ENCODE measurements at places on chromosomes 7 and 10.

DNA sequence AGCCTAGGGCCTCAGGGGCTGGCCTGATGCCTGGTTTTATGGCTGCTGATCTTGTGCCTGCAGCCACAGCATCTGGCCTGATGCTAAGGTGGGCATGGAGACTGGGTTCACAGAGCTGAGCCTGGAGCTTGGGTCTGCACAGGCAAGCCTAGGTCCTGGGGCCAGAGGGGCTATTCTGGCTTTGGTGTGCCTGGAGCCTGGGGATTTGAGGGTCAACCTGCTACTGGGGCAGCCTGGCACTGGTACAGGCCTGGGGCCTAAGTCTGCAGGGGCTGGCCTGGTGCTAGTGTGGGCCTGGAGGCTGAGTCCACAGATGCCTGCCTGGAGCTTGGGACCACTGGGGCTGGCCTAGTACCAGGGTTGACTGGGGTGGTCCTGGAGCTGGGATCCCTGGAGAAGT, 481.8 kb upstream of the GHITM start:
- DNase-seq = no peak

DNA sequence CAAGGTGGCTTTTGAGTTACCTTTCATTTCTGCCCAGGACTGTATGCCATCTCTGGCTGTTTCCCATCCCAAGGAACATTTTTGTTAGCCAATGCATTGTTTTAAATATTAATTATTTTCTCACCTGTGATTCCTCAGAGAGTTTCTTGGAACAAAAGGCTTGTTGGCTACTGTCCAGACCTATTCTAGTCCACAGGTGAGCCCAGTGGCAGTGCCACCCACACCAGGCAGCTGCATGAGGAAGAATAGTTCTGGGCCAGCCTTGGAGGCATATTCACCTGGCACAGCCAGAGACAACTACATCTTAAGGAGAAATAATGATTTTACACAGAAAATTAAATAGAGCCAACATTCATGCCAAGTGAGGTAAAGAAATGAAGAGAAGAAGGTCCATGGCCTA, 123.9 kb downstream of the C1GALT1 start:
- no peak for DNase-seq

- DNase-seq = no peak
These were observed 21.8 kb downstream of the STMP1 start for GRCh38 chr7:135684136-135684535.

- DNase-seq = no peak
These were observed 1.2 kb downstream of the UPP1 start for GRCh38 chr7:48090095-48090805.

DNA sequence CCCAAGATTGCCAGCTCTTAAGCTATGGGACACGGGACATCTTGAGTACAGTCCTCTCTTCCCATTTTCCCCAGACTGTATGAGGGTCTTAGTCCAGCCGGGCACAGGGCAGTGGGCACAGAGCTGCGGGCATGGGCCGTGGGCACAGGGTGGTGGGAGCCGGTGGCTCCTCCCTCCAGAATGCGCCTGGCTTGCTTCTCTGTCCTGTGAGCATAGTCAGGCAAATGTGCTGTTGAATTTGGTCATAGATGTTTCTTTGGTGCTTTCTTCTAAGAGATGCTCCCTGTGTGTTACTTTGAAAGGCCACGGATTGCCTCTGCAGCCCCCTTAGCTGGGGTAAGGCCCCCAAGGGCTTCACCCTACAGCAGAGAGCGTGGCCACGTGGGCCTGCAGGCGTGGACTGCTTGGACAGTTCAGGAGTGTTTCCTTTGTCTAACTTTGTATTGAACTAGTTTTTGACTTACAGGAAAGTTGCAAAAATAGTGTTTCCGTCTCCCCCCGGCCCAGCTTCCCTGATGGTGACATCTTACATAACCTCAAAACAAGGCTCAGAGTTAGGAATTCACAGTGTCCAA, 24.7 kb downstream of the LRRC27 start:
- DNase-seq = no peak

DNA sequence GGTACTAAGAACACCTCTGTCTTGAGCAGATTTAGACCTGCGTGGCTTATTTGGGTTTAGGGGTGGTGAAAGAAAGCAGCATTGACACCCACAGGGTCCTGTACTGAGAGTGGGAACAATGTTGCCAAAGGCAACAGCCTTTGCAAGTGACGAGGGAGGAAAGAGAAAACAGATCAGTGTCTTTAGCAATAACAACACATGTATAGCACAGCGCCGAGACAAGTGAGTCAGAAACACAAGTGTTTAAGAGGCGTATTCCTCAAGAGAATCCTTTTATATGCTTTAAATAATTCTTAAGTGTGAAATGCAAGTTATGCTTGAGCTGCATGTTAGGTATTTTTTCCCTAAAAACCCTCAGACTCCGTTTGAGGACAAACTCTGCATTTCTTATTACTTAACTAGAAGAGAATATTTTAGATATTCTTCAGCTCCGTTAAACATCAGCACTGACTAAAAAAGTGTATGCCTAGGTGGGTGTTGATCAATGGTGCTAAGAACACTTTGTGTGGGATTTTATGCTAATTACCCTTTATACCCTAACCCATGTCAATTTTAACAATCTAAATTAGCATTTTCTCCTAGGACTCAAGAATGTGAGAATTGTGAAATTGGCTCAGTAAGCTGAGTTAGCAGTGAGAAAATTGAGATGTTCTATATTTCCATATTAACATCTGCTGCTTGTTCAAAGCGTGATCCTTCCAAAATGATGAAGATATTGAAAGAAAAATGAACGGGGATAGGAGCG, 1095.4 kb upstream of the CELF2 start:
- no peak for DNase-seq

GRCh38 chr10:125001313-125002046, 59.6 kb downstream of the ZRANB1 start:
- no peak for DNase-seq

DNA sequence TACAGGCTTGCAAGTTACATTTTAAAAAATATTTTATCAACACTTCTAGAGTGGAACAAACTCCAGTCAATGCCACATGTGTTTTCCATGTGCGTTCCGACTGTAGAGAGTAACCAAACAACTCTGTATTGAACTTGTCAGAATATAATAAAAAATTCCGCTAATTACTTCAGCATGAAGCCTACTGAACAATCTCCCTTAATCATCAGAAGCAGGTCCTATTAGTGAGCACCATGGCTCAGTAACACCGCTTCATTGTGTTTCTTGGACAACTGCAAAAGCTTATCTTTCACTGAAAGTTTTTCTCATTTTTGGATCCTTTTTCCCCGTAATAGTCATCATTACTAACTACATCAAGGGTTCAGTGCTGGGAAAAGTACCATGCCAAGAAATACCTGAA, 117.0 kb downstream of the MKX start:
- no peak for DNase-seq

- DNase-seq = no peak
These were observed at the start of gene MDFIC for GRCh38 chr7:114922026-114922651. Gene MDFIC (plus strand): TSS chr7:114922094. CDS start chr7:114923034, 940 bp downstream.

- no peak for DNase-seq
These were observed 727.6 kb upstream of the SEMA3D start for GRCh38 chr7:85914437-85914836.

DNA sequence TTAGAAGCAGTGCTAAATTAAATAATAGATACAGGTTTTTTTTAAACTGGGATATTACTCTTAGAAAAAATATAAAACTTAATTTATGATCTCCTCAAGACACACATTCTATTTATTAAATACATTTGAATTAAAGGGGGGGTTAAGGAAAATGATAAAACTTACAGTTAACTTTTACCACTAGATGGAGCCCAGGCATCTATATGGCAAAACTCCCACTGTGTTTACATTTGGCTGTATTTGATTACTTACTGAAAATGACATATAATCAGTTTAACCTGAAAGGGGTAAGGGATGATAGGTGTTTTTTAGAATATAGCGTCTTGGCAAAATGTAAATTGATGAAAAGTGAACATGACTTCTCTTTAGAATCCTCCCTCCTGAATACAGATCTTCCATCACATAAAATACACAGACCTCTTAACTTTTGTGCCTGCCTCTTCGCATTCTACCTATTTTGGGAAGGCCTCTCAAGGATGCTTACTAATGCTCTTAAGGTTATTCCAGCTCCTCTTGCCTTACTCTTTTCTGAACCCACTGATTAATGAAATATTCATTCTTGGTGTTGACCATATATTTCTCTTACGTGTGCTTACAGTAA, 235.7 kb downstream of the AGMO start:
- DNase-seq = peak; percentile 21

- DNase-seq = no peak
These were observed 34.5 kb upstream of the EBLN1 start for GRCh38 chr10:22252224-22252800.

DNA sequence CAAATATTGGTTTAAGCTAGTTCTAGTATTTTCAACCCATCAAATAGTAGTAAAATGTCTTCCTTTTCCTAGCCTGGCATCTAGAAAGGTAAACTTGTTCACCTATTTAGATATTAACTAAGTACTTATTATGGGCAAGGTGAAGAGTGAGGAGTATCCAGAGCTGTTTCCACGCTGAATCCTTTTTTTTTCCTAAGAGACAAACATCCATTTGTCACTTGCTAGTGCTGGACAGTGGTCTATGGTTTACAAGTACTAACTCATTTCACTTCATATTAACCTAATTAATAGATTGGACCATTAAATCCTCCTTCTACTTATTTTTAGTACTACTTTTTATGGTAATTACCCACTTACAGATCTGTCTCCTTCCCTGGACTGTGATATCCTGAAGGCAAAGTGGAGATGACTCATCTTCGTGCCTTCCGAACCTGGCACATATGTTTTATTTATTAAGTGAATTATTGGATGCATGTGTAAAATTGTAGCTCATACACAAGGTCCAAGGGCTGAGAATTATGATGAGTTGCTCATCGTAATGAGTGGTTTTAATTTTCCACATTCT, 159.6 kb upstream of the IGFBP3 start:
- DNase-seq = no peak

GRCh38 chr7:137772748-137773147, 74.0 kb downstream of the DGKI start:
- DNase-seq = no peak

GRCh38 chr10:13139150-13139549, 22.2 kb upstream of the MCM10 start:
- DNase-seq = no peak

DNA sequence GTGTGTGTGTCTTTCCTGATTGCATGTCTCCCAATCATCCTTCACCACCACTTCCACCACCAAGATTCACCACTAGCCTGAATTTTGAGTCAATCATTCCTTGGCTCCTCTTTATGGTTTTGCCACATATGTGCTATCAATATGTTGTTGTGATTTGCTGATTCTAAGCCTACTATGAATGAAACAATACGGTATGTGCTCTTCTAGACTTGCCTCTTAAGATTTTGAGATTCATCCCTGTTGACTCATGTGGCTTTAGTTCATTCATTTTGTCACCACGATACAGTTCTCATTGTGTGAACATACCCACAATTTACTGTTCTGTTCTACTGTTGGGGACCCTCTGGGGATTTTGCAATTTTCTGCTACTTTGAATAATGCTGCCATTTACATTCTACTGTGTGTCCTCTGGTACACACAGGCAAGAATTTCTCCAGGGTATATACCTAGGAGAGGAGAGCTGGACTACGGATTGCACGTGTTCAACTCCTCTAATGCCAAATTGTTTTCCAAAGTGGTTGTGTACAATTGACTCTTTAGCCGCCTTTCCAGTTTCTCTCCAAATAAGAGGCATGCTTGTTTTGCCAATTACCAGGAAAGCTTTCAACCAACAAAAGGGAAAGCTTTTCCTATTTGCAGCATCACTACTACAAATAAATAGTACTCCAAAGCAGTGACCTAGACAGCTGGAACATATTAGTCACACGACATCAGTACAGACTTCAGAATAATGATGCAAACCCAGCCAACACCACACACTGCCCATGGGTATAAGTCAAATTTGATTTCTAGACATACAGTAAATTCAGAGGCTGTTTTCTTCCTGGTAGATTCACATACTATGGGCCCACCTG, 30.0 kb downstream of the SGMS1 start:
- DNase-seq = peak; percentile 18

DNA sequence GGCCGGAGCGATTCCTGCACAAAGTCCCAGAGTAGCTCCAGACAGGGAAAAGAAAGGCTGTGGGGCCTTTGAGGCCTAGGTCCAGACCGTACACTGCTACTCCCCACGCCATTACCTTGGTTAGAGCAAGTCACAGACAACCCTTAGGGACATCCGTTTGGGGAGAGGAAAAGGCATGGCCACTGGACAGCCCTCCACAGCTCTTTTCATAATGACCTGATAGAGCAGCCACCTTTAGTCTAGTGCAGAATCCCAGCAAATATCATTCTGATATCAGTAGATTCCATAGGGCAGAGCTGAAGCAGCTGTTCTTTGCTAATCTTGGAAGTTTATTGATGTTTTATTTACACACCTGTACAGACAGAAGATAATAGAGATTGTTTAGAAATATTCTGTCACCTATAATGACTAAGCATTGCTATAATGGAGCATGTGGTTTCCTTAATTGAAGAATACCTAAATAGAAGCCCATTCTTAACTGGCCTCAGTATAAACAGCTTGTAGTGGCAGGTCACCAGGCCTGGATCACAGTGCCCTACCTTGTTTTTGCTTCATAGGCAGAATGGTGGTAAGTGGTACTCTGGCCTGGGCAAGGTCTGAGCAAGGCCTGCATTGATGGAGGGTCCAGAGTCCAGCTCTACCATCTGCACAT, 27.9 kb downstream of the OGDH start:
- DNase-seq = peak; percentile 77

DNA sequence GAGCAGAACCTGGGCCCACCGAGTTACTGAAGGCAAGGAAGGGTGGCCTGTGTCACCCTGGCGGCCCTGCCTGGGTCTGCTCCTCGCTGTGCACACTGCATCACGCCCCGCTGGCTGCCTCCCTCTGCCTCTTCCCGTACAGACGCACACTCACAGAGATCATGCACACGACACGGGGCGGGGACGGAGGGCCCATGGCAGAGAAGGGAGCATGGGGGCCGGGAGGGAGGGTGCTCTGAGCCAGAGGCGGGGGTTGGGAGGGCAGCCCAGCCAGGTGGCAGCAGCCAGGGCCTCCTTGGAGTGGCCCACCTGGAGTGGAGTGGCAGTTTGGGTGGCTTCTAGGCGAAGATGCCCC, 16.6 kb downstream of the BUD23 start:
- no peak for DNase-seq

DNA sequence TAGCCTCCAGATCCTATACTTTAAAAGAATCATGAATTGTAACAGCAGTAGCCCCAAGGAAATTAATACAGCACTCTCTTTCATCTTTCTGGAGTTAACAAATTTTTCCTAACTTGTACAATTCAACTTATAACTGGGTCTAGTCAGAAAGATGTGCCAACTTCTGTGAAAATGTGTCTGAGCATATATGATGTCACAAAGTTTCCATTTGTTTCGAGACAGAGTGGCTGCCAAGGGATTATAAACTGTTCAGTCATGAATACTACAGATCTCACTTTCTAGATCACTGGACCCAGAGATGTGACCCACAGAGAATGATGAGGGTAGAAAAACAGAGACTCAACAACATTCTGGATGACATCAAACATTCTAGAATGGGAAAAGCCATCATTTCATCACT, 249.2 kb upstream of the PHF14 start:
- no peak for DNase-seq

- no peak for DNase-seq
These were observed 45.4 kb upstream of the JAZF1 start for GRCh38 chr7:28226003-28226402.

Measured in NCI-H2029 treated with DMSO at 0.1 percent for 48 hours (cell line).